ENCODE measurements at places on chromosomes 2 and 18. TPM values are rescaled to one million over a fixed set of nuclear protein-coding genes. Genes with fewer than 3 reads are reported as not detected.

- DNase-seq = no peak
- peaks cover 7% of the 10 kb centered on the region for H3K36me3 ChIP-seq
- H3K27me3 ChIP-seq = no peaks in the 10 kb centered on the region
- no peak overlapping the region for H3K4me3 ChIP-seq
- H3K4me1 ChIP-seq = no peaks in the 10 kb centered on the region
These were observed 95.0 kb downstream of the TMEM185B start for GRCh38 chr2:120128216-120128615.

DNA sequence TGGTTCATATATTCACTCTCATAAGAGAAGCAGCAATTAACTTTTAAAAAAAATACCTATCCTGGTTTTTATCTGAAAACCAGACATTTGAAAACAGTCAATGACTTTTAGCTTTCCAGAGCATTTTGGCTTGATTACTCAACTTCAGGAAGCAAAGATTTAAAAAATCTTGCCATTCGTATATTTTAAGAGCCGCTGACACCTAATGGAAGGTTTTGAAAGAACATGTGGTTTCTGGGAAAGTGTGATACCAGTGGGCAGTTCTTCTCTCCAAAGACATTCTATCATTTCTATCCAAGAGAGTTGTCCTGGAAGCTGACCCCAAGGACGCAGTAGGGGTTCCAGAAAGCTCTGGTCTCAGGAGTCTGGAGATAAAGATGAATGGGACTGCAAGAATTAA, 234.7 kb downstream of the TTC32 start:
- DNase-seq = peak; percentile 83
- peaks cover under 1% of the 10 kb centered on the region for H3K27me3 ChIP-seq
- H3K27ac ChIP-seq = no peak overlapping the region
- H3K4me3 ChIP-seq = no peak overlapping the region
- no peaks in the 10 kb centered on the region for H3K36me3 ChIP-seq

DNA sequence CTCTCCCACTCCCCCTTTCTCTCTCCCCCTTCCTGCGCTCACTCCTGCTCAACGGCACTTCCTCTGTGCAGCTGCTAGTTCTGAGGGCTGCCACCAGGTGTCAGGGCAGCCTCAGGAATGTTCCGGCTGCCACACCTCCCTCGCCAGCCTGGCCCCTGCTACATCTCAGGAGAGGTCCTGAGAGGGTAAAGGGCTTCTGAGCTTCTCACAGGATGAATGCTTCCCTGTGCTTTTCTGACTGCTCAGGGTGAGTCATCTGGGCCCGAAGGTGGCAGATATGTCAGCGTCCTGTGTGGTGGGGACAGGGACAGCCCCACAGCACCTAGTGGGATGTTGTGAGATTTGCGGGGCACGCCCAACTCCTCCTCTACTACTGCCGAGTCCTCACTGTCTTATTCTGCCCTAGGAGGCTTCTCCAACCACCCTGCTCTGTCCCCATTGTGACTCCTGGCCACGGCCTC, 49.0 kb downstream of the PLEKHB2 start:
- DNase-seq = peak; percentile 57
- no peak overlapping the region for H3K27ac ChIP-seq
- no peaks in the 10 kb centered on the region for H3K27me3 ChIP-seq
- peaks cover 8% of the 10 kb centered on the region for H3K36me3 ChIP-seq
- no peaks in the 10 kb centered on the region for H3K4me1 ChIP-seq

DNA sequence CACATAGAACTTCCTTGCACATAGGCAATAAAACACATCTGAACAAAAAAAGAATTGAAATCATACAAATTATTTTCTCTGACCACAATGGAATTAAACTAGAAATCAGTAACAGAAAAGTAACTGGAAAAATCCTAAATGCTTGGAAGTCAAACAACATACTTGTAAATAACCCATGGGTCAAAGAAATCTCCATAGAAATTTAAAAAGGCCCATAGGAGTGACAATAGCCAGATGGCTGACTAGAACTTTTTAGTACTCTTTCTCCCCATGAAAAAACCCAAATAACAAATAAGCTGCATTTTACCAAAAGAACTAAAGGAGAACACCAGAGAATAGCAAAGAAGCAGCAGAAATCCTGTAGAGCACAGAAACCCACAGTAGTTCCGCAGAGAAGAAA, 139.2 kb upstream of the COL3A1 start:
- H3K27ac ChIP-seq = peak overlapping the region; percentile 55
- H3K36me3 ChIP-seq = no peaks in the 10 kb centered on the region
- H3K27me3 ChIP-seq = no peaks in the 10 kb centered on the region
- DNase-seq = peak; percentile 71
- no peak overlapping the region for H3K4me3 ChIP-seq
- no peaks in the 10 kb centered on the region for H3K4me1 ChIP-seq

- H3K27me3 ChIP-seq = peaks cover 2% of the 10 kb centered on the region
- no peak overlapping the region for H3K27ac ChIP-seq
- H3K4me3 ChIP-seq = no peak overlapping the region
These were observed 18.1 kb upstream of the TMEM237 start for GRCh38 chr2:201661366-201661765.

DNA sequence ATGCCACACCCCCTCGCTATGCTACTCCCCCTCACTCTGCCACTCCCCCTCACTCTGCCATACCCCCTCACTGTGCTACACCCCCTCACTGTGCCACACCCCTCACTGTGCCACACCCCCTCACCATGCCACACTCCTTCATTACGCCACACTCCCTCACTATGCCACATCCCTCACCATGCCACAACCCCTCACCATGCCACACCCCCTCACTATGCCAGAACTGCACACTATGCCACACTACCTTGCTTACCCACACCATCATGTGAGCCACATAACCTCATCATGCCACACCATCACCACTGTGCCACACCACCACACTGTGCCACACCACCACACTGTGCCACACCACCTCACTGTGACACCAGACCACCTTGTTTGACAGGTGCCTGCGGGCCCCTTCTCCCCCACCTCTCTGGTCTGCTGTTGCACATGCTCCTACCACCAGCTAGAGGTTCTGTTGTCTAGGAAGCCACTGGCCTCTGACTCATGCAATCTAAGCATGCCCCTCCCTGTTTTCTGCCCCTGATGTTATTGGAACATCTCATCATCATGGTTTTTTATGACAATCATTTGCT, 22.0 kb downstream of the MARCHF4 start:
- no peak for DNase-seq
- H3K36me3 ChIP-seq = no peaks in the 10 kb centered on the region
- H3K27me3 ChIP-seq = no peaks in the 10 kb centered on the region
- no peaks in the 10 kb centered on the region for H3K4me1 ChIP-seq

- no peaks in the 10 kb centered on the region for H3K36me3 ChIP-seq
- no peaks in the 10 kb centered on the region for H3K27me3 ChIP-seq
- DNase-seq = no peak
- no peak overlapping the region for H3K4me3 ChIP-seq
- no peak overlapping the region for H3K27ac ChIP-seq
These were observed 55.4 kb upstream of the SMAD2 start for GRCh38 chr18:47985866-47986265.

DNA sequence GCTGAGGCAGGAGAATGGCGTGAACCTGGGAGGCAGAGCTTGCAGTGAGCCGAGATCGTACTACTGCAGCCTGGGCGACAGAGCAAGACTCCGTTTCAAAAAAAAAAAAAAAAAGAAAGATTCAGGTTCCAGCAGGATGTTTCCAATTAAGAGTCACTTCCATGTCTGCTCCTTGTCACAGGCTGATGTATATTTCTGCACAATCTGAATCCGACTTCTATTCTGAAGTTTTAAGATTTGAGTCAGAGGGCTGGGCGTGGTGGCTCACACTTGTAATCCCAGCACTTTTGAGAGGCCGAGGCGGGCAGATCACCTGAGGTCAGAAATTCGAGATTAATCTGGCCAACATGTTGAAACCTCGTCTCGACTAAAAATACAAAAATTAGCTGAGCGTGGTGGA, 24.7 kb downstream of the SNRPD1 start:
- no peaks in the 10 kb centered on the region for H3K27me3 ChIP-seq
- no peaks in the 10 kb centered on the region for H3K4me1 ChIP-seq
- peaks cover 9% of the 10 kb centered on the region for H3K36me3 ChIP-seq
- DNase-seq = no peak

DNA sequence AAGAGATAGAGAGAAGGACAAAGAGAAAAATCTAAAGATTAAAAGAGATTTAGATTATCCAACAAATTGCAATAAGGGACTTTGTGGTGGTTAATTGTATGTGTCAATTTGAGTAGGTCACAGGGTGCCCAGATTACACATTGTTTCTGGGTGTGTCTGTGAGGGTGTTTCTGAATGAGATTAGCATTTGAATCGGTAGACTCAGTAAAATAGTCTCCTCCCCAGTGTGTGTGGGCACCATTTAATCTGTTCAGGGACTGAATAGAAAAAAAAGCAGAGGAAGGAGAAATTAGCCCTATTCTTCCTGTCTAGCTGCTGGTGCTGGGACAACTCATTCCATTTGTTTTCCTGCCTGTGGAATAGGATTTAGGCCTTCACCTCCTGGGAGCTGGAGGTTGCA, 339.8 kb upstream of the EPHA4 start:
- no peaks in the 10 kb centered on the region for H3K4me1 ChIP-seq
- no peaks in the 10 kb centered on the region for H3K36me3 ChIP-seq
- H3K4me3 ChIP-seq = no peak overlapping the region
- no peak overlapping the region for H3K27ac ChIP-seq
- DNase-seq = no peak

DNA sequence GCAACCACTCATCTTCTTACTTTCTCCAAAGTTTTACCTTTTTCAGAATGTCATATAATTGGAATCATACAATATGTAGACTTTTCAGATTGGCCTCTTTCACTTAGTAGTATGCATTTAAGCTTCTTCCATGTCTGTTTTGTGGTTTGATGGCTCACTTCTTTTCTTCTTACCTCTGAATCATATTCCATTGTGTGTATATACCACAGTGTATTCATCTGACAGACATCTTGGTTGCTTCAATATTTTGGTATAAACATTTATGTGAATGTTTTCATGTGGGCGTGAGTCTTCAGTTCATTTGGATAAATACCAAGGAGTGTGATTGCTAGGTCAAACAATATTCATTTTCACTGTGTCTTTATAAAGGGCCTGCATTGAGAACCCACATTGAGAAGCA, 136.1 kb upstream of the NOSTRIN start:
- H3K27ac ChIP-seq = no peak overlapping the region
- DNase-seq = no peak
- H3K4me1 ChIP-seq = peaks cover 2% of the 10 kb centered on the region
- no peak overlapping the region for H3K4me3 ChIP-seq

DNA sequence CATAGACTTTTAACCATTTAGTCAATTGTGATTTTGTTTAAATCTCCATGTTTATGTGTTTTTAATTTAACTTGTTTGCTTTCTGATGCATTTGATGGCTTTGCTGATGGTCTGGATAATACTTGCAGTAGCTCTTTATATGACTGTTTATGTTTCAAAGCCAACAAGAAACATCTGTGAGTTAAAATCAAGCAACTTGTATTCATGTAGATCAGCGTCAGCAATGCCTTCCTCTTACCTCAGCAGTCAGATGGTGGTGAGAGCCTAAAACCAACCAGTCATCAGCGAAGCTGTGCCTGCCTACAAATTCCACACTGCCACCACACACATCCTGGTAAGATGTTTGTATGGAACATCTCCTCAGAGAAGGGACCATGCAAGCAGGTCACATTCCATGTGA, 231.9 kb downstream of the PTGR3 start:
- no peak for DNase-seq
- no peak overlapping the region for H3K27ac ChIP-seq
- no peaks in the 10 kb centered on the region for H3K4me1 ChIP-seq
- no peaks in the 10 kb centered on the region for H3K27me3 ChIP-seq
- H3K4me3 ChIP-seq = no peak overlapping the region
- peaks cover 2% of the 10 kb centered on the region for H3K36me3 ChIP-seq

- peak overlapping the region; percentile 35 for H3K27ac ChIP-seq
- DNase-seq = peak; percentile 32
- no peak overlapping the region for H3K4me3 ChIP-seq
- peaks cover 30% of the 10 kb centered on the region for H3K4me1 ChIP-seq
- H3K36me3 ChIP-seq = no peaks in the 10 kb centered on the region
These were observed 7.7 kb downstream of the LPIN1 start for GRCh38 chr2:11753886-11754699.

- no peaks in the 10 kb centered on the region for H3K36me3 ChIP-seq
- no peak overlapping the region for H3K27ac ChIP-seq
- H3K4me3 ChIP-seq = no peak overlapping the region
- DNase-seq = no peak
- no peaks in the 10 kb centered on the region for H3K27me3 ChIP-seq
These were observed 1204.0 kb upstream of the ZEB2 start for GRCh38 chr2:145723872-145724271.

GRCh38 chr2:18611184-18611583, 21.8 kb upstream of the NT5C1B start:
- no peaks in the 10 kb centered on the region for H3K36me3 ChIP-seq
- no peak overlapping the region for H3K4me3 ChIP-seq
- no peak for DNase-seq
- H3K4me1 ChIP-seq = no peaks in the 10 kb centered on the region

GRCh38 chr2:23283-23682, 23.0 kb downstream of the FAM110C start:
- peaks cover 5% of the 10 kb centered on the region for H3K27me3 ChIP-seq
- DNase-seq = no peak
- no peaks in the 10 kb centered on the region for H3K36me3 ChIP-seq
- no peaks in the 10 kb centered on the region for H3K4me1 ChIP-seq
- no peak overlapping the region for H3K27ac ChIP-seq

- H3K27ac ChIP-seq = no peak overlapping the region
- no peaks in the 10 kb centered on the region for H3K36me3 ChIP-seq
- H3K4me3 ChIP-seq = no peak overlapping the region
- H3K4me1 ChIP-seq = peaks cover 2% of the 10 kb centered on the region
- no peaks in the 10 kb centered on the region for H3K27me3 ChIP-seq
These were observed 235.3 kb downstream of the ZNF407 start for GRCh38 chr18:74832999-74833398.

DNA sequence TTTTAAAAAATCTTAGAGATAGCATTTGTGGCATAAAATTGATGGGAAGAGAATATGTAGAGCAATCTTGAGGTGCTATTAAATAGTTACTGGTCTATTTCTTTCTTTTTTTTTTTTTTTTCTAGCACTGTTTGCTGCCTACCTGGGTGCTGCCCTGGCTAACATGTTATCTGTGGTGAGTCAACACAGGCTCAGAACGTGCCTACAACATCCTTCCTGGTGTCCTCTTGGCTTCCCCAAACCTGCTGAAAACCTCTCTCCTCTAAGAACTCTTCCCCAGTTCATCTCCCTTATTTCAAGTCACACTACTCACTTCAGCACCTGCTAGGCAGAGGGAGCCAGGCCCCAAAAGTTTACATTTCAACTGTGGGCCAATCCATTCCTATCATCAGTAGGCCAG, 45.1 kb upstream of the SLC14A1 start:
- no peaks in the 10 kb centered on the region for H3K27me3 ChIP-seq
- H3K4me3 ChIP-seq = no peak overlapping the region
- H3K36me3 ChIP-seq = no peaks in the 10 kb centered on the region
- no peak overlapping the region for H3K27ac ChIP-seq
- no peaks in the 10 kb centered on the region for H3K4me1 ChIP-seq
- DNase-seq = no peak

GRCh38 chr18:60040971-60041370, 141.2 kb downstream of the PMAIP1 start:
- no peaks in the 10 kb centered on the region for H3K4me1 ChIP-seq
- no peak overlapping the region for H3K4me3 ChIP-seq
- H3K27me3 ChIP-seq = no peaks in the 10 kb centered on the region
- DNase-seq = no peak
- no peak overlapping the region for H3K27ac ChIP-seq

HJURP gene
- 6.2 TPM for total RNA-seq

RPRM gene
- total RNA-seq = 6.4 TPM

GALNT14 gene
- total RNA-seq = 1.5 TPM

AGXT gene
- total RNA-seq = 0.13 TPM

LAMA1 gene
- total RNA-seq = 6.4 TPM

TDRD15 gene
- total RNA-seq = not detected

GAL3ST2 gene
- 0.09 TPM for total RNA-seq

VSNL1 gene
- 2.3 TPM for total RNA-seq

BMP10 gene
- not detected for total RNA-seq

SEPTIN2 gene
- 248 TPM for total RNA-seq

SPATA3 gene
- not detected for total RNA-seq

MLPH gene
- total RNA-seq = 0.22 TPM

CD226 gene
- 0.53 TPM for total RNA-seq

SLC5A6 gene
- total RNA-seq = 11.4 TPM
